Activated T-cell treated with anti-CD3 and anti-CD28 coated beads for 48 hours (primary cell): ENCODE measurements at places on chromosomes 7 and 10.

DNA sequence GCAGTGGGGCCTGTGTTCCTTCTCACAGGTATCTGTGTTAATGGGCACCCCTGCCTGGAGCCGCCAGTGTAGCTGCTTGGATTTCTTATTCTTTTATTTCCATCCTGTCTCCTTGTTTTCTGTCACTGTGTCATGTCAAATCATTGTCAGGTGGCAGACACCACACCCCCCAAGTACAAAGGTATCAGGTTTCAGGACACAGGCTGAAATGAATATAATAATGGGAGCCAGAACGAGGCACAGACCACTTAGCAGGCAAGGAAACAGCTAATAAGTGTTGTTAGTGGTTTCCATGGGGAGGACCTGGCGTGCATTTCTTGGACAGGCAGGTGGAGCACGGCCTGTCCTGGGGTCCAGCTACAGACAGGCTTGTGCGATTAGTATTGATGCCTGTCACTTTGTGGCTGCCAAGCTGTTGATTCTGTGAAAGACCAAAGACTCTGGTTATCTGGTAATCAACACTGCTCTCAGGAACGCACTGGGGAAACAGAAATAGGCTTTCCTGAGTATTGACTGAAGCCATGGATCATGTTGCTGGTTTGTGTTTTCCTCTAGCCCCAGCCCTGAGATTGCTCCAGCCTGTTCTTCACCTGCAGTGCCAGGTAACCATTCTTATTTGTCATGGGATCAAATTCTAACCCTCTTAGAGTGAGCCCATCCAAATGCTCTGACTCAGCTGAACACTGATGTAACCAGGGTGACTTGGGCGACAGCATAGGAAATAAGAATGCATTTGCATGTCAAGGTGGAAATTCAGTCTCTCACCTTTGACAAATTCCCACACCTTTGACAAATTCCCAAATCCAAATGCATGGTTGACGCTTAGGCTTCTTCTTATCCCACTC is 1002.0 kb downstream of the LRMDA start:
- DNase-seq, result no peak

DNA sequence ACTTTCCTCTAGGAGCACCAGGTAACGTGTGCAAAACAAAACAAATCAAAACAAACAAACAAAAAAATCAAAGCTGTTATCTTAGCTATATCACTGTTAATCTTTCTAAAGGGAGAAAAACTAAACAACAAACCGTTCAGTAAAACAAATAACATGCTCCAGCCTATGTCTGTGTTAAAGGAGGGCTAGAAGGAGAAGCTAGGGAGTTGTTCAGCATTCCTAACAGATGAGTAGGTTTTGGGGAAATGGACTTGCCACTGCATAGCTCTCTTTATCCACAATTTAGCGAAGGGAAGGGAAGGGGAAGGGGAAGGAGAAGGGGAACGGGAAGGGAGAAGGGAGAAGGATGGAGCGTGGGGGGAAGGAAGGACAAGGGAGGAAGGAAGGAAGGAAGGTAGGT is 134.2 kb upstream of the AKR1E2 start:
- DNase-seq, result no peak

DNA sequence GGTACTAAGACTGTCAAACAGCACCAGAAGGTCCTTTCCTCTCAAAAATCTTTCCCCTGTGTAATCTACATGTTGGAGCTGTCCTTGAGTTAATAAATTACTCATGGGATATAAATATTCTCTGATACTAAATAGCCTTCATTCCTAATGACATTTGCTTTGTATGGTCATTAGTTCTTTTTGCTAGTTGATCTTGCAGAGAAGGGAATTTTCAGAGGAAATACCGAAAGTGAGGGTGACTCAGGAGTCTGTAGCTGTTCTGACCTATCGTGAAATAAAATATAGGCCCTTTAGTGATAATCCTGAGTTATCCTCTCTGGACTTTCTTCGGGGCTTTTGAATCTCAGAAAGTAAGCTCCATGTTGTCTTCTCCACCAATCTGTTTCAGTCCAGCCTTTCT is 19.4 kb upstream of the CLDN12 start:
- no peak for DNase-seq

DNA sequence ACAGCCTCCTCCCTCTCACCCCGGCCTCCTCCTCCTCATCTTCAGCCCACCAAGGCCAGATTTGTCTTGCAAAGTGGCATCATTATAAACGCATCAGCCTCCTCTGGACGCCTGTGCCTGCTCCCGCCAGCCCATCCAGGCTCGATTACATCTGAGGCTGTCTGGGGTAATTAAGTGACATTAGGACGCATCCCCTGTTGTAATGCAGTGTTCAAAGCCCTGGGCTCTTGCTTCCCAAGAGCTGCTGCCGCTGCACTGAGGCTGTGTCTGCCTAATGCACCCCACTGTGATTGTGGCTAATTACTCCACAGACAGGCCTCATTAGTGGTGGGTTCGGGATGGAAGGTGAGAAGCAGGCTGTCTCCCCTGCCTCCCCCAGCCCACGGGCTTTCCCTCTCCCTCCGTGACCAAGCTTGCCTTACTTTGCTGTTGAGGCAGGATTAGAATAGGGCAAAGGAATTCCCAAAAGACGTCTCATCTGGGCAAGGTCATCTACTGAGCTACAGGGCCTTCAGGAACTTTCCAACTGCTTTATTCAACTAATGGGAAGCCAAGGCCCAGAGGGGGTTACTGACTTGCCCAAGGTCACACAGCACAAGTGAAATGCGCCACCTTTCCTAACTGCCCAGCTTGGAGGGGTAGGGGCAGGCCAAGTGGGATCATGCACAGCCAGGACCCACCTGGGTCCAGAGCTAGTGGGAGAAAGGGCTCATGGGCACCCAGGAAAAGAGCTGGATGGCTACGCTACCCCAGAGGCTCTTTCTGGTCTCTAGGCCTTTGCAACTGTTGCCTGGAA is 66.2 kb upstream of the PCBD1 start:
- no peak for DNase-seq

DNA sequence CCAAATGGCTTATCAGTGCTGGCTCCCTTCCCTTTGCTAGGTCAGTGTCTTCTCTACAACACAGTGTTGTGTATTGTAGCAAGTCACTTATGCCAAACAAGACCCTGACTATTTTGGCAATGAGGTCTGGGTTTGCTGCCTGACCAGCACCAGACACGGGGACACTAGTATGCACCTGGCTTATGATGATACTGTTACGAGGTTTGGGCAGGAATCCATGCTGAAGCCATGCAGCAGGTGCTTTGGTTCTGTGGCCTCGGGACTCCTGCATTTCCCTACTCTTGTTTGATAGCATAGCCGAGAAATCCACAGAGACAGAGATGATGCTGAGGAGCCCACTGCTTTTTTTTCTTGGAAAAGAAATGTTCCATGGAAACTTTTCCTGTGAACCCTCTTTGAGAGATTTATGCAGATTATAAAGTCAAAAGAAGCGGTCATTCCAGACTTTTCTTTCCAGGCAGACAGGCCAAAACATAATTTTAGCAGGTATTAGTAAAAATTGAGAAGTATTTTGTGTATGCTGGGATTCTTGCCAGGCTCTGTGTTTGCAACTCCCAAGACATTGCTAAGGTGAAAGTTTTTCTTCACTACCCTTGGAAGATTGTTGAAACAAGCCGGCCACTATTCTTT is 291.1 kb downstream of the BBS9 start:
- DNase-seq, result no peak

- DNase-seq, result no peak
Measured at GRCh38 chr10:106708506-106708905, 456.0 kb downstream of the SORCS1 start.
